ENCODE measurements at places on chromosomes 7 and 10. TPM values are rescaled to one million over a fixed set of nuclear protein-coding genes. Genes with fewer than 3 reads are reported as not detected.

GRCh38 chr7:96014617-96015016 lies 242.3 kb downstream of the DYNC1I1 start:
- DNase-seq = no peak
- no peaks in the 10 kb centered on the region for H3K4me1 ChIP-seq
- no peak overlapping the region for H3K27ac ChIP-seq
- no peak overlapping the region for H3K4me3 ChIP-seq
- no peaks in the 10 kb centered on the region for H3K36me3 ChIP-seq

DNA sequence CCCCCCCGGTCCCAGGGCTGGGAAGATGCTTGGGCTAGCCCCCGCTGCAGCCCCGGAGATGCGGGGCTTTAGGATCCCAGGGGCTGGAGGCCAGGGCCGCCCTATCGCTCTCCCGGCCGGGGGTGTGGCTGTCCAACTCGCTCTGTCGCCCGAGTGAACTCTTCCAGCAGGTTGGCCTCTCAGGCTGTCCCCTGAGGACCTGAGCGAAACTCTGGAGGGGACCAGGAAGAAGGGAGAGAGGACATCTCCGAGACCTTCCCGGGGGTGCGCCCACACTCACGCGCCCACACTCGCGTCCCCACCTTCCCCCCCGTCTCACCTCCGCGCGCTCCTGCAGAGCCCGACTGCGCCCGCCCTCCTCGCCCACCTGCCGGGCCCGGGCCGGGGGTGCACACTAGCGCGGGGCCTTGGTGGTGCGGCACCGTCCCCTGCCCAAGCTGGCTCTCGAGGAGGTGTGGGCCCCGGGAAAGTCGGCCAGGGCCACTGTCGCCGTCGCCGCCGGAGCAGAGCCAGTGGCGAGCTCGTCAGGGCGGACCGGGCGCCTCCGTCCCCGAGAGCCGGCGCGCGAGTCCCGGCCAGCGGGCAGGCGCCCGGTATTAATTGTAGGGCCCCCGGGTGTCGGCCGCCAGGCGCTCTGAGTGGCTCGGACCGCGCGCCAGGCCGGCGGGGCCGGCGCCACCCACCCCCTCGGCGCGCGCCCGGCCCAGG lies 101.7 kb upstream of the SVIL start:
- no peaks in the 10 kb centered on the region for H3K36me3 ChIP-seq
- DNase-seq = peak; percentile 14
- H3K27me3 ChIP-seq = peaks cover 7% of the 10 kb centered on the region
- H3K4me1 ChIP-seq = peaks cover 23% of the 10 kb centered on the region

GRCh38 chr10:58773944-58774343 lies 261.3 kb downstream of the BICC1 start:
- no peaks in the 10 kb centered on the region for H3K36me3 ChIP-seq
- DNase-seq = no peak
- no peak overlapping the region for H3K27ac ChIP-seq
- no peaks in the 10 kb centered on the region for H3K4me1 ChIP-seq
- H3K27me3 ChIP-seq = no peaks in the 10 kb centered on the region

GRCh38 chr7:66696774-66697191 lies 43.8 kb upstream of the RABGEF1 start:
- no peak for DNase-seq
- H3K4me3 ChIP-seq = no peak overlapping the region
- H3K36me3 ChIP-seq = peaks cover 2% of the 10 kb centered on the region
- H3K27ac ChIP-seq = no peak overlapping the region
- no peaks in the 10 kb centered on the region for H3K27me3 ChIP-seq
- H3K4me1 ChIP-seq = no peaks in the 10 kb centered on the region

GRCh38 chr10:116316503-116316902 lies 7.7 kb upstream of the CCDC172 start:
- no peak for DNase-seq
- no peak overlapping the region for H3K4me3 ChIP-seq
- H3K4me1 ChIP-seq = no peaks in the 10 kb centered on the region

- H3K27ac ChIP-seq = no peak overlapping the region
- peaks cover 1% of the 10 kb centered on the region for H3K27me3 ChIP-seq
- H3K36me3 ChIP-seq = no peaks in the 10 kb centered on the region
- no peak overlapping the region for H3K4me3 ChIP-seq
- H3K4me1 ChIP-seq = no peaks in the 10 kb centered on the region
- no peak for DNase-seq
These were observed 501.5 kb downstream of the LRMDA start for GRCh38 chr10:75932921-75933320.

GRCh38 chr10:126456632-126457031 lies 68.4 kb upstream of the ADAM12 start:
- no peak overlapping the region for H3K27ac ChIP-seq
- H3K4me1 ChIP-seq = no peaks in the 10 kb centered on the region
- H3K27me3 ChIP-seq = no peaks in the 10 kb centered on the region
- H3K36me3 ChIP-seq = no peaks in the 10 kb centered on the region

DNA sequence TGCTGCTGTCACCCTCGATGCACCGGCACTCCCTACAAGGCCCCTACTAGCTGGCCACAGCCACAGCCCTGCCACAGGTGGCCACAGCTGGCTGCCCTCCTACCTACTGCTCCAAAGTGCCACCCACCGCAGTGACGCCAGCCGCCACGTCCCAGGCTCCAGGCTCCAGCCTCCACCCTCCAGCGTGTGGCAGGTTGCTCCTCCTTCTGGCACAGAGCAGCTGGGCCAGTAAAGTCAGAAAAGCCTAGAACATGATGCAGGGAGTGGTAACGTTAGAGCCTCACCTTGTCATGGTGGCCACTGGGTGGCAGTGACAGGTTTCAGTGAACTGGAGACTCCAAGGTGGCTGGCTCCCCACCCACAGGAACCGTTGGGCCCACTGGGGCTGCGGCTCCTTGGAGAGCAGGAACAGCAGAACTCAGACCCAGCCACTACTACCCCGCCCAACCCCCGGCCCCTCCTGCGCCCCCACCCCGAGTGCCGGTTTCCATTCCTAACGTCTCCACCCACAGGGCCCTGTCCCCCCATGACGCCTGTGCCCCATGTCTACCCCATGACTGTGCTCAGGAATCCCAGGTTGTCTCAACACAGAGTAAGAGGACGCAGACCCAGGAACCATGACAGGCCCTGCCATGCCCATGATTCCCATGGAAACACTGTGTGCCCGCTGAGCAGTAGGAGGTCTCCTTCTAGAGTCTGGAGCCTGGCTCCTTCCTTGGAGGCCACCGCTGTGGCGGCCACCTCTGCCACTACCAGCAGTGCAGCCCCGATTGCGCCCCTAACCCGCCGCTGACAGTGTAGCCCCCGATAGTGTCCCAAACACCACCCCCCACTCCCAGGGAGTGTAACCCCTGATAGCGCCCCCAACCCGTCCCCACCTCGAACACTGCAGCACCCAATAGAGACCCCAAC lies 52.3 kb upstream of the ZNF33B start:
- no peaks in the 10 kb centered on the region for H3K36me3 ChIP-seq
- no peaks in the 10 kb centered on the region for H3K27me3 ChIP-seq
- no peak for DNase-seq
- peaks cover 9% of the 10 kb centered on the region for H3K4me1 ChIP-seq
- H3K27ac ChIP-seq = no peak overlapping the region
- H3K4me3 ChIP-seq = no peak overlapping the region

- no peak overlapping the region for H3K27ac ChIP-seq
- peaks cover 8% of the 10 kb centered on the region for H3K36me3 ChIP-seq
- no peak for DNase-seq
- no peak overlapping the region for H3K4me3 ChIP-seq
- H3K4me1 ChIP-seq = no peaks in the 10 kb centered on the region
These were observed 25.4 kb downstream of the GBX1 start for GRCh38 chr7:151141855-151142685.

GRCh38 chr10:75737580-75737949 lies 306.1 kb downstream of the LRMDA start:
- no peaks in the 10 kb centered on the region for H3K27me3 ChIP-seq
- no peaks in the 10 kb centered on the region for H3K36me3 ChIP-seq
- H3K4me1 ChIP-seq = no peaks in the 10 kb centered on the region
- no peak overlapping the region for H3K27ac ChIP-seq
- H3K4me3 ChIP-seq = no peak overlapping the region

- no peaks in the 10 kb centered on the region for H3K4me1 ChIP-seq
- H3K27ac ChIP-seq = no peak overlapping the region
- no peak overlapping the region for H3K4me3 ChIP-seq
- H3K27me3 ChIP-seq = peaks cover 6% of the 10 kb centered on the region
These were observed 248.1 kb upstream of the HABP2 start for GRCh38 chr10:113304726-113305125.

DNA sequence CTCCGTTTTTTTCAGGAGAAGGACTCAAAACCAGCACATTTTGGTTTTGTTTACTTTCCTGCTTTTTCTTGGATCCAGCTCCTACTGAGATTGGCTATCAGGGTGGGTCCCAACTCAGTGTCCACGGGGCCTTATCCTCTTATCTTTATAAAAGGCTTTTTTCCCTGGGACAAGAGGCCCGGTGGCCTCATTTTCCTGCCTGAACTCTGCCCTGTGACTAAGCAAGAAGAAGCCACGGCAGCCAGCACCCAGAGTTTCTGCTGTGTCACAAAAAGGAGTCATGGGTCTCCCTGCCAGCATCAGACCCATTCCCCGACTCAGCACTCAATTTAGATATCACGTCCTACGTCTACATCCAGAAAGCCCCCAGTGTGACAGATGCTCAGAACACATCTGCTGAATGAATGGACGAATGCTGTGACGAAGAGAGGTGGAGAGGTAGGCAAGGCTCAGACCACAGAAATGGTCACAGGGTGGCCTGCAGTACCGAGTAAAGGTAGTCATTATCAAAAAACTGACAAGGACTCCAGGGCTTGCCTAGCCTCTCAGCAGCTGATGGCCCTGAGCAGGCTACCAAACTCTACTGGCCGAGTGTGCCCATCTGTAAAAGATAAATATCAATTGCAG lies 16.7 kb downstream of the DLG5 start:
- DNase-seq = no peak
- H3K4me1 ChIP-seq = no peaks in the 10 kb centered on the region
- H3K27me3 ChIP-seq = peaks cover 9% of the 10 kb centered on the region
- no peak overlapping the region for H3K4me3 ChIP-seq
- H3K36me3 ChIP-seq = no peaks in the 10 kb centered on the region

DNA sequence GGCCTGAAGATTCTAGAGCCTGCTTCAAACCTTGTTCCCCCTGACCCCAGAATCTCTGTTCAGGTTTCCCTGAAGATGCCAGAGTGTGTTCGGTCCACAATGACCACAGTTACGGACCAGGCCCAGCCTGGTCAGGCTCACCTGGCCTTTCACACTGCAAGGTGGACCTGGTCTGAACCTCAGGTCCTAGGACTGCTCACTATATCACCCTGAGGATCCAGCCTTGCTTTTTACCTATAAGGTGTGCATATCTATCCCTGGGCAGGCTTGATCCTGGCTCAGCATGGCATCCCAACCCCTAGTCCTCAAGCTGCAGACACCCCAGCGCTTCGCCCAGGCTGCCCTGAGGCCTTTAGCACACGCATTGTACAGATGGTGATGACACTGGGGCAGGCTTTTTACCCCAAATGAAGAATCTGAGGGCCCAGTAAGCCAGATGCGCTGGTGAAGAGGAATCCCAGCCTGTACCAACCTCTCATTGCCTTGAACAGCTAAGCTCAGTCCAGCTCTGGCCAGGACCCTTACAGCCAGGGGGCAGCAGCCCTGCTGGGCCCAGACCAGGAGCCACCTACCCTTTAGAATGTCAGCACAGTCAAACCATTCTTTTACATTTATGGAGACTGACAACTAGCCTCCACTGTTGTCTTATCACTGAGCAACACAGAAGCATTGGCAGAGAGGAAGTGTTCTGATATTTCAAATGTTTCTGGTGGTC lies 28.0 kb downstream of the MAT1A start:
- H3K4me1 ChIP-seq = no peaks in the 10 kb centered on the region
- no peak overlapping the region for H3K4me3 ChIP-seq
- H3K36me3 ChIP-seq = no peaks in the 10 kb centered on the region

DNA sequence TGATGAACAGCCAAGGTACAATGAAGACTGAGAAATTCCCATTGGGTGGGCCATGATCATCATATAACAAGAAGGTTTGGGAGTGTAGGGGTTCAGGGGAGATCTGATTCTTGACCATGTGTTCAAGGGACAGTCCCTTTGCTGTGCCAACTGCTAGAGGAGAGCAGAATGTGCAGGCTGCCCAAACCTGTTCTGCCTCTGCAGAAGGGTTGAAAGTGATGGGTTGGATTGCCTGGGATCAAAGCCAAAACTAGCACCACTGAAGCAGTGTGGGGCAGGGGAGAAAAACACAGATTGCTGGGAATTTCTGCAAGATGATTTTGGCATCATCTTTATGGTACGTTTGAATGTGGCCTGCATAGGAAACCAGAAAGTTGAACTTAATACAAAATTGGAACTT lies 303.9 kb downstream of the OTUD1 start:
- no peak for DNase-seq
- H3K27me3 ChIP-seq = peaks cover 6% of the 10 kb centered on the region
- H3K36me3 ChIP-seq = no peaks in the 10 kb centered on the region
- H3K4me3 ChIP-seq = no peak overlapping the region
- H3K27ac ChIP-seq = no peak overlapping the region
- no peaks in the 10 kb centered on the region for H3K4me1 ChIP-seq

DNA sequence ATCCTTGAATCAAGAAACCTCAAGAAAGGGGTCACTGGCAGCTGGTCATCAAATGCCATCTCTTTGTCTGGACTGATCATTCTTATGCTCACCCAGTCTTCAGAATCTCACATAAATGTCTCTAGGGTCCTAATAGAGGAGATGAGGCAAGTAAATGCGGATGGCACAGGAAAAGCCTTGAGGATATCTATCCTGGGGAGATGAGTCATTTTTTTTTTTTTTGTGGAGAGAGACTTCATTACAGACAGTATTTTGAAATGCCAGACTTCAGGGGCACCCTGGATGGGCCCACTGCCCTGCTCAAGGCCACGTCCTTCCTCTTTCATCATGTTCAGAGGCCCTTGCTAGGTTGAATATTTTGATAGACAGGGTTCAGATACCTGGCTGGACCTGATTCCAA lies 19.5 kb upstream of the PLPP4 start:
- no peak for DNase-seq
- no peak overlapping the region for H3K27ac ChIP-seq
- no peaks in the 10 kb centered on the region for H3K4me1 ChIP-seq
- no peak overlapping the region for H3K4me3 ChIP-seq
- peaks cover 3% of the 10 kb centered on the region for H3K27me3 ChIP-seq

DNA sequence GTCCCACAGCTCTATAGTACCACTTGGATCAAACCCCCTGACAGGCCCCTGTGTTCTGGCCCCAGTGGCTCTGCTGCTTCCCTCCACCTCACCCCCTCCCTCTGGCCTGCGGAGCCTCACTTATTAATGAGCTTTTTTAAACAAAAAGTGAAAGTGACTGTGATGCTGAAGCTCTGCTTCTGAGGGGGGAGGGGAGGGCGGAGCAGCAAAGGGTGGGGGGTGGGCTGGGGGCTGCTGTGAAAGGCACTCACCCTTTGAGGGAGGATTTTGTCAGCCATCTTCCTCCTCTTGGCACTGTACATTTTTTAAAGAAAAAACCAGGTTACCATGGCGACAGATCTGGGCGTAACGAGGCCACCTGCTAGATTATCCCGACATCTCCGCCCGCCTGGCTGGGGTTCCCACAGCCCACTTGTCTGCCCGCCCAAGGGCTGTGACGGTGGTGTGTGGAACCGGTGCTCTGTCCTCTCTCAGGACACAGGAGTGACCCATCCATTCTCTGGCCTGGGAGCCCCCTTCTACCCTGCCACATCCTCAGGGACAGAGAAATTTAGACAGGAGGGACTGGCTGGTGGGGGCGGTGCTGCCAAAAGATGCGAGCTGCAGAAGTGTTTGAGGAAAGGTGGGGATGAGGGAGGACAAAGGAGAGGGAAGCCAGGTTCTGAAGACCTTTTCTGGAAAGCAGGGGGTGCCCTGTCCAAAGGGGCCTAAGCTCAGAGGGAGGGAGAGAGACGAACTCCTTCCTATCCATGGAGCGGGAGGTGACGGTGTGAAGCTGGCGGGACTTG lies 4.9 kb downstream of the SMARCD3 start:
- peaks cover 35% of the 10 kb centered on the region for H3K4me1 ChIP-seq
- H3K4me3 ChIP-seq = peak overlapping the region; percentile 38
- H3K36me3 ChIP-seq = peaks cover 7% of the 10 kb centered on the region
- peak; percentile 45 for DNase-seq
- peaks cover 25% of the 10 kb centered on the region for H3K27me3 ChIP-seq

CNPY1 gene
- not detected for total RNA-seq

Measured in activated CD4-positive, alpha-beta memory T cell treated with anti-CD3 and anti-CD28 coated beads for 36 hours (primary cell).